Mammary epithelial cell (primary cell): ENCODE measurements at places on chromosomes 7 and 10. TPM values are rescaled to one million over a fixed set of nuclear protein-coding genes. Genes with fewer than 3 reads are reported as not detected.
A peak's percentile ranks its signal among the peaks of the same experiment; 100 is the strongest.

Gene GALNT17
- not detected for total RNA-seq

Gene CHN2
- total RNA-seq = not detected in 2 replicates

DNA sequence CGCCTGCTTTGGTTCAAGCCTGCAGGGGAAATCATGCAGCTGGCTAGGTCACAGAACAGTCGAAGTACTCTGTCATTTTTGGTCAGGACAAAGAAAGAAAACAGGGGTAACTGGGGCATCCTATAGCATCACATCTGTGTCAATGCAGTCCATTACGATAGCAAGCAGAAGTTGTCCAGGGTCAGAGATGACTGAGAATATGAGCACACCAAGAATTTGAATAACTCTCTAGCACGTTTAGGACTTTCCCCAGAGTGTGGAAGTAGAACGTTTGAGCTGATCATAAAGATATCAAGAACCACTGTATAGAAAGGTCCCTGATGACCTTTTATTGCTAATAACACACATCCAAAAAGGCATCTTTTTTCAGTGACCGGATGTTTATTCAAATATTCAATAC lies 12.7 kb upstream of the HECW1 start:
- no peak for DNase-seq

DNA sequence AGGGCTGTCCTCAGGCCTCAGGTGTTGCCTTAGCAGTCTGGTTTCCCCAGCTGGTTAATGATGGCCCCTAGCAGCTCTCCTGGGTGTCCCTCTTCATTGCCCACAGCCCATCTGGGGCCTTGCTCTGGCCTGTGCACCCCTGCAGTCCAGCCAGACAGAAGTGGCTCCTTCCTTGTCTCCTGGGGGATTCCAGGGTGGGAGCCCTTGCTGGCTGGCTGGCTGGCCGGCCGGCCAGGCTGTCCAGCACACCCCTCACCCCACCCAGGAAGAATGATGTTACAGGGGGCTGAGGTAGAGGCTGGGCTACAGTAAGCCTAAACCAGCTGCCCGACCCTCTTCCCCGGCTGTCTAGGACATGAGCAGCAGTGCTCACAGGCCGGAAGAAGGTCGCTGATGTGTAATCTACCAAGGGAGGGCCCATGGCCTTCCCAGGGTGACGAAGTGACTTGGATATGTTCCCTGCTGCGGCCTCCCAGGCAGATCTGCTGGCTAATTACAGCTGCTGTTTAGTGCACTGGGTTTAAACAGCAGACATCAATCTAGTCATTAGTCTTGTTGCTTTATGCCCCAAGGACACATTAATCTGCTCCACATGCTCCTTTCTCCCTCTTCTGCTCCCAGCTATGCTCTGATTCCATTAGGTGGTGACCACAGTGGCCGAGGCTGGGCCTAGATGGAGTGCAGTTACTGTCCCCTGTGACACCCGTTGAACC lies 53.8 kb upstream of the LRRC4 start:
- DNase-seq = no peak

Gene PCGF5
- total RNA-seq = 17.6 and 20.3 TPM in 2 replicates

DNA sequence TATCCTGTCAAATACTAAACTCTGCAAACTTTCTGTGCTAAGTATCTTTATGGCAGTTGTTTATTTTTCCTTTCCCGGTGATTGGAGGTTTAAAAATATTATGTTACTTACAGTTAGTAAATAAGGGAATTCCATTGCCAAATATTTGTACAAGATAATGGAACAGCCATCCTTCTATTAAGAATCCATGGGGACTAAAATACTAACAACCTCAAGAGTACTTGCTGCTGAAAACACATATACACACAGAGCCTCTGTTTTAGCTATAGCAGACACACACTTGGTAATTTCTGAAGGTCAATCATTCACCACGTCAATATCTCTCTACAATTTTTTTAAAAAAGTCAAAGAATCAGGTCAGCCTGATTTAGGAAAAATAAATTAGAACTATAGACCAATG lies 32.4 kb downstream of the TSPAN12 start:
- DNase-seq = no peak

Gene AGMO
- total RNA-seq = not detected in 2 replicates

- no peak for DNase-seq
Measured at GRCh38 chr7:18900236-18900635, 217.2 kb downstream of the TWIST1 start.

Gene HMX2
- not detected in 2 replicates for total RNA-seq

DNA sequence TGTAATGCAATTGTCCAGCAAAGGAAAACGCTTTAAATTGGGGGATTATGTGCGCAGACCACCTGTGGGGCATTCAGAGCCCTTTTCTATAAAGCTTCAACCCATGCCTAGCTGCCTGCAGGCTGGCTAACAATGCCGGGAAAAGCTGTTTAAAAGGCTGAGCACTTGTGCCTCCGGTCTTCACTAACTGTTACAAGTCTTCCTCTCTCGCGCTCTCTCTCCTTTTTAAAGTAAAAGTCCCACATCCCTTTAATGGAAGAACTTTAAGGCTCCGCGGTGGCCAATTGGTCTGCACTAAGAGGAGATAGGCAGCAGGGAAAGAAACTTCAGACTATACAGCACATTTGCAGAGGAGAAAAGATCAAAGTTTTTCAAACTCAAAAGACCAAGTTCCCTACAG lies 4.6 kb downstream of the FZD8 start:
- no peak for DNase-seq

Gene SPDYE16
- total RNA-seq = under 0.01 TPM

Gene TMEM213
- total RNA-seq = not detected in 2 replicates

GRCh38 chr10:107733328-107734130 lies 569.0 kb upstream of the SORCS1 start:
- peak; percentile 77 for DNase-seq

- DNase-seq = no peak
Measured at GRCh38 chr10:90245623-90246022, 544.2 kb downstream of the KIF20B start.

GRCh38 chr10:101720606-101721230 lies 25.7 kb upstream of the FBXW4 start:
- DNase-seq = no peak

Gene IFIT3
- total RNA-seq = 1.3 and 3.6 TPM in 2 replicates

GRCh38 chr7:97024209-97025129 lies at the start of gene DLX5:
Gene DLX5, minus strand, starts transcription at chr7:97024831. Its CDS starts 208 bp downstream, at chr7:97024623.
- DNase-seq = peak; percentile 66

Gene CYP26C1
- total RNA-seq = not detected in 2 replicates

Gene SUN3
- total RNA-seq = 0.45 TPM in 2 replicates

Gene VPS41
- 44.3 TPM for total RNA-seq

DNA sequence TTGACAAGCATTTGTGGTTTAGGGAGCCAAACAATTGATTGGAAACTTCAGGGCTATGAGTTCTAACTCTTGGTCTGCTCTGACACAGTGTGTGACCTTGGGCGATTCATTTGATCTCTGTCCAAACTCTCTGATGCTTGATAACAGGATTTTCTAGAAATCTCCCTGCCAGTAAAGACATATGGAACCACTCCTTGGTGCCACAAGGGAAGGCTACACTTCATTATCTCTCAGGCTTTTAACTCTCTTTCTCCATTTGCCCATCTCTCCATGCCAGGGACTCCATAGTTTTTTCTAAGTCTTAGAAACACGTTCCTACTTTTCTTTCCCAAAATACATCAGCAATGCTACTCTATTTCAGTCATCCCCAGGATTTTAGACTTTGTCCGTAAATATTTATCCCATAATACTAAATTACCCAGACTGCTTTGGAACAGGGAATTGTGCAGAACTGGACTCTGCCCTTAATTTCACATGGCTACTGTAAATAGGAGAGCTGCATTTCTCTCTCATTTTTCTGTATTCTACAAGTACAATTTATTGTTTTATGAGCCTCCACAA lies 488.2 kb downstream of the SUGCT start:
- no peak for DNase-seq

DNA sequence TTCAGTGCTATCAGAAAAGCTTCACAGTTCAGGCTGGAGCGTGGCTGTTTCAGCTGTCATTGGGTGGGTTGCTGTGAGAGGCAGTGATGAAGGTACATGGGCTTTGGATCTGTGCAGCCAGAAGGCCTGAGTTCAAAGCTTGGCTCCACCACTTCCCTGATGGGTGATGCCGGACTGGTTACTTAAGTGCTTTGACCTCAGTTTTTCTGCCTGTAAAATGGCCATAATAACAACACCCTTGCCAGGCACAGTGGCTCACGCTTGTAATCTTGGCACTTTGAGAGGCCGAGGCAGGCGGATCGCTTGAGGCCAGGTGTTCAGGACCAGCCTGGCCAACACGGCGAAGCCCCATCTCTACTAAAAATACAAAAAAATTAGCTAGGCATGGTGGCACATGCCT lies 10.4 kb upstream of the IFT22 start:
- no peak for DNase-seq

Gene CLEC5A
- total RNA-seq = 0.52 and 0.59 TPM in 2 replicates

Gene CPA2
- total RNA-seq = 0.38 TPM in 1 of 2 replicates, not detected in the other

- DNase-seq = no peak
Measured at GRCh38 chr10:94383530-94383929, 18.8 kb upstream of the TBC1D12 start.

- DNase-seq = no peak
Measured at GRCh38 chr10:45500798-45501197, 126.8 kb downstream of the ALOX5 start.

Gene INPP5A
- 17.3 and 18.0 TPM in 2 replicates for total RNA-seq

DNA sequence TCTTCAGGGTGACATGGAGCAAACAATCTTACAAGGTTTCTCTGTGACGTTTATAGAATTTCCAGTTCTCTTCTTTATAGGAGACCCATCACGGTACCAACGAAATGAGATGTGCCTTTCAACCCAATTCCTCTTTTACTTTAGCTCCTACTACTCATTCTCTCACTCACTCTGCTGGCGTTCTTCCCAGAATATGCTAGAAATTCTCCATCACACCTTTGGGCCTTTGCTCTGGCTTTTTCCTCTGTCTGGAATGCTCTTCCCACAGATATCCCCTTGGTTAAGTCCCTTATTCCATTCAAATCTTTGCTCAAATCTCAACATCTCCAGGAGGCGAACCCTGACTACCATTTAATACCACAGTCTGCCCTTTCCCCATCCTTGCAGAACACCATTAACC lies 39.0 kb downstream of the SEMA3C start:
- DNase-seq = no peak

Gene GPR26
- not detected for total RNA-seq

Gene CPA4
- total RNA-seq = 107 and 168 TPM in 2 replicates

Gene FAM131B
- 1.5 TPM for total RNA-seq

Gene NOS3
- 4.7 TPM for total RNA-seq

GRCh38 chr7:116812860-116813259 lies 49.5 kb upstream of the CAPZA2 start:
- DNase-seq = no peak

DNA sequence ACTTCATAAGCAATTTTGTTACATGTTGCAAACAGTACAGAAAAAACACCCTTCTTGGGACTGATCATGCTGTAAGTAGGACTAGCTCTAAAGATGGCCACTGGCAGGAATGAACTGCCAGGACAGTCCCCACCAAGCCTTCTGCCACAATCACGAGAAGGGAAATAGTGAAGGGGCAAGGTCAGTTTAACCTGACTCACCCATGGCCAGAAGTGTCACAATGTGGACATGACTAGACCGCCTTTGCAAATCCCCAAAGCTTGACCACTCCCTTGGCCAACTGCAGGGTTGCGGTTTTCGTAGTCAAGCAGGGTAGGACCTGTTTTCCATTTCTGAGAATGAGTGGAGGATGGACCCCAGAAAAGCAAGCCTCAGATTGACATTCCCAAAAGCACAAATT lies 19.4 kb upstream of the FRAT2 start:
- no peak for DNase-seq

DNA sequence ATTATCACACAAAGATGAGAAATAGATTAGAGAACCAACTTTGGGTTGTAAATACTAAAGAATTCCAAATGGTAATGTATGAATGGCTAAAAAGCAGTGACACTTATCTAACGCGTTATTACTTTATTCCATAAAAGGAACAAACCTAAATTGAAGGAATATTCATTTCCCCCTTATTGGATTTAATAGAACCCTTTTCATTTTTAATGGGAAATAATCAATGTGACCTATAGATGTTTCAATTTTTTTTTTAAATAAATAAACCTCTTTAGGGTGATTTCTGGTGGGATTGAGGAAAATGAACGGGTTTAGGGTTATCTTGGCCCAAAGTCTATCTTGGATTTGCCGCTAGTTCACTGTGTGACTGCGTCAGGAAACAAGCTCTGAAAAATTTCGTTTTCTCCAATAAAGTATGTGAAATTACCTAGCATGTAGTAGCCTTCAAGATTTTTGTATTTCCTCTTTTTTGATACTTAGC lies 1.9 kb upstream of the ACBD5 start:
- no peak for DNase-seq

Gene ADAP1
- 11.0 TPM for total RNA-seq

DNA sequence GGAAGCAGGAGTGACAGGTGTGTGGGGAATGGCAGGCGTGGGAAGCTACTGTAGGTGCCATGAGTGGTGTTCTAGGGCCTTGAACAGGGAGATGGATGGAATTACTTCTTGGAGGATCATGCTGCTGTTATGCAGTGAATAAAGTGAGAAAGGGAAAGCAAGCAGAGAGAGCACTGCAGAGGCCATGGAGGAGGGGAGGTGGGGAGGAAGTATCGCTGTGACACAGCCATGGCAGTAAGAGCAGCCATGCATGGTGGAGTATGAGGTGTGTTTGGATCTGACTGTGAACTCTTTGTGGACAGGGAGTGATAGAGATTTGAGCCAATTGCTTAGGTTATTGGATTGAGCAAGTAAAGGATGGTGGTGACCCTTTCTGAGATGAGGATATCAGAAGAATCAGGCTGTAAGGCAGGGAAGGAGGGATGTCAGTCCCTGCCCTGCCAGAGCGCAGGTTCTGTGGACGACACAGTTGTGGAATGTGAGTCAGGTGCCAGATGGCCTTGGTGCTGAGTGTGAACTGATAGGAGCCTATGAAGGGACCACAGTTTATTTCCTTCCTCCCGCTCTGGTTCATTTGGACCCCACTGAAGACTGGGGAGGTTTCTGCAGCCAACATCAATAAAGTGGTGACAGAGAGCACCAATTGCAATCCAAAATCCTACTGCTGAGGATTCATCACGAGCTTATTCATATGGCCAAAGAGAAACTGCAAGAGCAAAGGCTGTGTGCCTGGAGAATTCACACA lies 105.5 kb upstream of the TMEM72 start:
- no peak for DNase-seq

Gene PAX4
- total RNA-seq = not detected

Gene AS3MT
- 4.2 TPM for total RNA-seq

Gene ZNF239
- total RNA-seq = 4.3 TPM

DNA sequence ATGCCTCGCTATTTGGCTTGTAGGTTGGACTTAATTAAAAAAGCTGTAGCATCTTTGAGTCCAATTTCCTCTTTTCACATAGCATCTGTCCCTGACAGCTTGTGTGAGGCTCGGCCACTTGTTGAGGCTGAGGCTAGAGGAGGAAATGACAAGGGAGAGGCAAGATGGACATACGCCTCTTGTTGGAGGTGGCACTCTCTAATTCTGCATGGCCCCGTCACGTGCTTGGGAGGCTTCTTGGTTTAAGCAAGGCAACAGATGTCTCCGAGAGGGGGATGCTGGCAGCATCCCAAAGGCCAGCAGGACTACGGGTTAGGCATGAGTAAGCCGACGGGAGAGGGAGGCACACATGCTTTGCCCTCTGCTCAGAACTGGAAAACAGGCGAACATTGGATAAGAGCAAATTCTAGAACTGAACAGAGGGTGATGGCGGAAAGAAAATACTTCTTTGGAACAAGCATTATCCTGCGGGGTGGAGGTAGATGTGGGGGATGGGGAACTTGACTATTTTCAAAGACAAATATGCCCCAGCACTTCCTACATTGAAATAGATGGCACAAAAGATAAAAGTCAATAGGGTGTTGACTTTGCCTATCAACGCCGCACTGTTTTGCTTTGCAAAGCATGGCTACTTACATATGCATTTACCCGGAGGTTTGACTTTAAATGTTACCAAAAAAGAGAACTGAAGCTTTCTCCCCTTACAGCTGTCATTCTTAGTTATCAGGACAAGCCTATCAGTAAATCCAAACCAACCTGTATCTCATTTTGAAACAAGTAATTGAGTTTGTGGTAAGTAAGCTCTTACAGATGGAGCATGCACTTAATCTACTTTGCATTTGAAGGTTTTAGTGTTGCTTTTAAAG lies 94.8 kb downstream of the CHN2 start:
- DNase-seq = no peak
